Stimulated activated CD4-positive, alpha-beta T cell treated with anti-CD3 and anti-CD28 coated beads, Interleukin-12 subunit alpha, Interleukin-12 subunit beta, amount 100 ng/mL, for 24 hours (primary cell): ENCODE measurements at places on chromosomes 11 and 22.

DNA sequence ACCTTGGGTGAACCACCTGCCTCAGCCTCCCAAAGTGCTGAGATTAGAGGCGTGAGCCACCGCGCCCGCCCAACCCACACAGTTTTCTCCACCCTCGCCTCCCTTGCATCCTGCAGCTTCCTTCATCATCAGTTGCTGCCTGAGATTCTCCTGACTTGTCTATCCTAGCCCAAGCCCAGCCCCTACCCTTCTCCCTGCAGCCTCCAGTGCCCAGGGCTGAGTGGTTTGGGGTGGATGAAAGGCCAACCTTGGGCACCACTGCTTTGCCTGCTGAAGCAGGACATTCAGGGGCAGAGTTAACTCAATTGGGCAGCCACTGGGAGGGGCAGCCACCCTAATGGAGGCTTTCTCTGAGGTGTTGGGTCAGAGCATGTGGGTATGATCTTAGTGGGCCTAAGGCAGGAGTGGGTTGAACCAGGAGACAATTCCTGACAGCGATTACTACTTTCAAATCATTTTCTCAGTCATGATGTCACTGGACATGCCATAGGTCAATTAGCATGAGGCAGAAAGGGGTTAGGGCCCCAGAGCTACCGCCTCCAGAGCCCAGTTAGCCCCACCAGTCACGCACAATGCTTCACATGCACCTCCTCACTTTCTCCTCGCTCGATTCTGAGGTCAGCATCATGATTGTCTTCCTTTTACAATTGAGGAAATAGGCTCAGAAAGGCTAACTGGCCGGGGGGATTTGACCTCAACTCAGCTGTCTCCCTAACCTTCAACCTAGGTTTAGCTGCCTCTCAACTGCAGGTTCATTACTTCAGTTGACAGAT is 1.0 kb upstream of the FKBP2 start:
- no peak for DNase-seq

- no peak for DNase-seq
Measured at GRCh38 chr11:132217856-132218255, 847.4 kb downstream of the NTM start.

DNA sequence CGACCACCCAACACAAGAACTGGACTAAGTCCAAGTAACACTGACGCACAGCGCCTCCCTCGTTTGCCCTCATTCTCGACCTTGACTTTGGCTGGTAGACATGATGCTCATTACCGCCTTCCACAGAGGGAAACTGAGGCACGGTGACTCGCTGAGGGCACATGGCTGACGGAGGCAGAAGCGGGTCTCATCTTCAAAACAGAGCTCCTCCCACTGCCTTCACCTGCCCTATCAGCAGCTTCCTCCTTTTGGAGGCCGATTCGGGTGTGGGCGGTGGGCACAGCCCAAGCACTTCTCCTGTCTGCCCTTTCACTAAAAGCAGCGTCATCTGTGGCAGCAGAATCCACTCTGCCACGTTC is 2.0 kb upstream of the KMT5B start:
- DNase-seq, result no peak

DNA sequence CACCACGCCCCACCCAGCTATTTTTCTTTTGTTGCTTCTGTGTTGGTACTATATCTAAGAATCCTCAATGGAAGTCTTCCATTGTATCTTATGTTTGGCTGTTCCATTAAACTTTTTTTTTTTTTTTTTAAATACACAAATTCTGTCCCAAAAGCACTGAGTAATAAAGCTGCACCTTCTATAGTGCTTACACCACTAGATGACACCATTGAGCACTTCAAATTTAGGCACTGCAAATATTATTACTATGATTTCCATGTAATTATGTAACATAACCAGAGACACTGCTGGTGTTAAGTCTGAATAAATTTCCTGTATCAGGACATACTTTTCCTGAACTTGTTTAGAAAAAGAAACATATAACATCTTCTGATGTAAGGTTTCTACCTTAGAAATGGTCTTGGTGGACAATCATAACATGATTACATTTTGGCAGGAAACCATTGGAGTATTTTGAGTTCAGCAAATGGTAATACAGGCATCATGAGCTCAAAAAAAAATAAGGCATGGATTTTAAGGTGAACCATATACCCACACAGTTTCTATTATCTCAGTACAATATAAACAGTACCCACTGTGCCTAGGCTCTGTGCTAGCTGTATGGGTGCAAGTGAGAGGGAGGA is 110.5 kb downstream of the ATG16L2 start:
- DNase-seq, result no peak

- DNase-seq, result no peak
Measured at GRCh38 chr11:129888451-129888850, 6.9 kb downstream of the NFRKB start.

DNA sequence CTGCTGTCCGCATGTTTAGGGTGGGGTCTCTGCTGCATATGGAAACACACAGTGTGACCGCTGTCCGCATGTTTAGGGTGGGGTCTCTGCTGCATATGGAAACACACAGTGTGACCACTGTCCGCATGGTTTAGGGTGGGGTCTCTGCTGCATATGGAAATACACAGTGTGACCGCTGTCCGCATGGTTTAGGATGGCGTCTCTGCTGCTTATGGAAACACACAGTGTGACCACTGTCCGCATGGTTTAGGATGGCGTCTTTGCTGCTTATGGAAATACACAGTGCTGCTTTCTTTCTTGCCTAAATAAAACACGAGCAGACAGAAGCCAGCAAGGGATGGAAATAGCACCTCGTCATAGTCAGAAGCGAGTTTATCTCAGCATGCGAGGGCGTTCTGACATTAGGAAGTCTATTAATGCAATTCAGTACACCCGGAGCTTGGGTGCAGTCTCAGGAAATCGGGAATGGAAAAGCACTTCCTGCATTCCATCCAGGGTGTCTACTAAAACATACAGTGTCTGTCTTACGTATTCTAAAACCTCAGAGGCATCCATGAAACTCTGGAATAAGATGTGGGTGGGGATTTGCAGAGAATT is 32.6 kb upstream of the TOLLIP start:
- DNase-seq, result no peak

DNA sequence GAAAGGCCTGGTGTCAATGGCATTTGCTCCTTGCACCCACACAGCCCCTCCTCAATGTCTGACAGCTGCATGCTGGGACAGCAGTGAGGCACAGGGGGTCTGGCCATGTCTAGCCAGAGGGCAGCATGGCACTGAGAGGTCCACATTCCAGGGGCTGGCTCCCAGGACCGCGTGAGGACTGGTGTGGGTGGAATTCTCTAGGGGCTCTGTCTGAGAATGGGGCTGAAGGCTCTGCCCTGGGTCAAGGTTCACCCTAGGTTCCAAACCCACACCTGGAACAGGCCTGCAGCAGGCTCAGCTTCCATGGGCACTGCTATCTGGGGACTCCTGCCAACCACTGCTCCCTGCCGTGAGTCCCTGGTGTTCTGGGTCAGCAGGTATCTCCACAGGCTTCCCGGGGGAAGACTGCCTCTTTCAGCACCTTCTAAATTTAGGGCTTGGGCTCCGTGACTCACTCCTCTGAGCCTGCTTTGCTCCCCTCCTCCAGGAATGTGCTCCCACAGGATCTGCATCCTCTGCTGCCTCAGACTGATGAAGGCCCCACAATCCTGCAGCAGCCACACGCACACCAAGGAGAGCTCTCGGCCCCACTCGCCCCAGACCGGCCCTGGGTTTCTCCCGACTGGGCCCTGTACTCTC is 4.2 kb downstream of the STARD10 start:
- no peak for DNase-seq

DNA sequence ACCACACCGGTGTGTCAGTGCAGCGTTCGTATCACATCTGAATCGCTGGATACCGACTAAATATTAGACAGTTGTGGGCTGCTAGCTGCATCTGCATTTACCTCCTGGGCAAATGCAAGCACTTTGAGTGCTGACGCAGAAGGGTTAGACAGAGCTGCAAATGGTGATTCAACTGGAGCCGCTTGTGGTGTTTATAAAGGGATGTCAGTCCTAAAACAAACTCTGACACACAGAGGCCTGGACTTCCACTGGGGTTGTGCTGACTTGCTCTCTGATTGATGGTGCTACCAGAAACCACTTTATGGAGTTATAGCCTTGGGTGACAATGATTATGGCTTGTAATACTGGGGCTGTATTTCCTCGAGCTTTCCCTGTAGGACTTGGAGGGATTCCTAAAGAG is 374.4 kb downstream of the NTM start:
- DNase-seq, result no peak

DNA sequence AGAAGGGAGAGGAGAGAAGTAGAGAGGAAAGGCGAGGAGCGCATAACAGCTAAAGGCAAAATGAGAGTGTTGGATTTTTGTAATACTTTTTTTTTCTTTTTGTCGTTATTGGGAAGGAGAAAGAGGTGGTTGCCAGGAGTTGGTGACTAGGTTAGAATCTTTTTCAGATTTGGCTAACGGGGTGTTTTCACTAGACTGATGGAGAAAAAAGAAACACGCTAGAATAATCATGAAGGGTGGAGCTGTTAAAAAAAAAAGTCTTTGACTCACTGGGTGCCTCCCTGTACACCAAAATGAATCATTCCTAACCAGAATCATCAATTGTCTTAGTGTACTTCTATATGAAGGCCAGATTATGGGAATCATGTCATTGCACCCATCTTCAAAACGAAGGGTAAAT is 12.7 kb downstream of the BLID start:
- DNase-seq, result no peak

- DNase-seq, result no peak
Measured at GRCh38 chr22:20249797-20250354, 18.2 kb downstream of the RTN4R start.

DNA sequence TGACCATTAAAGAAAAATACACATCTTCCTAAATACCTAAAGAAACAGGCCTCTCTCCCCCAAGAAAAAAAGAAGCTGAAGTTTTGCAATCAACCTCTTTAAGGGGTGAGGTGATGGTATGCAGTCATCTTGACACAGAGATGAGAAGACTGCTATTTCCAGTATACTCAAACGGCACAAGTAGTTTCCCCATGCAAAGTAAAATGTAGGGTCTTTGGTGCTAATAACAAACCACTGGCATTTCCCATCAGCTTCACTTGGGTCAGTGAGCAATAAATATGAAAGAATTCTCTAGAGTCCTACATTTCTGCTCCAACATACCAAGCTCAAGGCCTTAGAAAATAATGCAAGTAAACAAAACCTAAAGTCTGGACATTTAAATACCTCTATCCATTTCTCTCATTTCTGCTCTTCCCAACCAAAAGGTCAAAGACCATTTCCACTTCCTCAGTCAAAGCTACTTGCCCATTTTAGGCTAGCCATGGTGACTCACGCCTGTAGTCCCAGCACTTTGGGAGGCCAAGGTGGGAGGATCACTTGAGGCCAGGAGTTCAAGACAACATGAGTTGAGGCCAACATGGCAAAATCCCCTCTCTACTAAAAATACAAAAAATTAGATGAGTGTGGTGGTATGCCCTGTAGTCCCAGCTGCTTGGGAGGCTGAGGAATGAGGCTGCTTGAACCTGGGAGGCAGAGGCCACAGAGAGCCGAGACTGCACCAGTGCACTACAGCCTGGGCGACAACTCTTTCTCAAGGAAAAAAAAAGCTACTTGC is 39.5 kb upstream of the CHRNA10 start:
- no peak for DNase-seq

- DNase-seq, result no peak
Measured at GRCh38 chr11:22567759-22568158, 57.9 kb downstream of the FANCF start.

- no peak for DNase-seq
Measured at GRCh38 chr11:64396079-64396591, 37.2 kb downstream of the RPS6KA4 start.

DNA sequence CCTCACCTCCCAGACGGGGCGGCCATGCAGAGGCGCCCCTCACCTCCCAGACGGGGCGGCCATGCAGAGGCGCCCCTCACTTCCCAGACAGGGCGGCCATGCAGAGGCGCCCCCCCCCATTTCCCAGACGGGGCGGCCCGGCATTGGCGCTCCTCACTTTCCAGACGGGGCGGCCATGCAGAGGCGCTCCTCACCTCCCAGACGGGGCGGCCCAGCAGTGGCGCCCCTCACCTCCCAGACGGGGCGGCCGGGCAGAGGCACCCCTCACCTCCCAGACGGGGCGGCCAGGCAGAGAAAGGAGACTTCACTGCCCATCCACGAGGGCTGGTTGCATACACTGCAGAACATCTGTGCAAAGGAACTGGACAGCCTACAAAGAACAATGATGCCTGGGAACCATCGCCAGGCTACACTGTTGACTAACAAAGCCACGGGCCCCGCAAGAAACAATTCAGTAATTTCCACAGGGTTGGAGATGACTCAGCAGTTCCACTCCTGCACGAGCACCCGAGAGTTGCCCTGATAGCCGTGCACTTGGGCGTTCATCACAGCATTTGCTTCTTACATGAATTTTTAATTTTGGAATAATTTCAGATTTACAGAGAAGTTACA is 58.7 kb downstream of the CTTN start:
- no peak for DNase-seq

- peak; percentile 33 for DNase-seq
Measured at GRCh38 chr22:19576460-19577421, 52.5 kb upstream of the CLDN5 start.

- DNase-seq, result no peak
Measured at GRCh38 chr22:21989049-21989448, 6.5 kb upstream of the TOP3B start.

DNA sequence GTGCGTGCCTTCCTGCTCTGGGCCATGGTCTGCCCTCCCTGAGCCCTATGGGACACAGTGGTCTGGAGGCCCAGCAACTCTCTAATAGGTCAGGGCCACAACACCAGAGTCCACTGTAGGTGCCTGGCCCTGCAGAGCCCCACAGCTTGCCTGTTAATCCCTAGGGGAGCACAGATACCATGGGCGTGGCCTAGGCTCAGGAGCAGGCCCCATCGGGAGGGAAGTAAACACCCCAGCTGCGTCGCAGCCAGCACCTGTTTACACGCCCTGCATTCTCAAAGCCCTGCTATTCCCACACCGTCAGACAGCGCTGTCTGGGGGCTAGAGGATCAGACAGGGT is 2.5 kb downstream of the KCTD17 start:
- no peak for DNase-seq

DNA sequence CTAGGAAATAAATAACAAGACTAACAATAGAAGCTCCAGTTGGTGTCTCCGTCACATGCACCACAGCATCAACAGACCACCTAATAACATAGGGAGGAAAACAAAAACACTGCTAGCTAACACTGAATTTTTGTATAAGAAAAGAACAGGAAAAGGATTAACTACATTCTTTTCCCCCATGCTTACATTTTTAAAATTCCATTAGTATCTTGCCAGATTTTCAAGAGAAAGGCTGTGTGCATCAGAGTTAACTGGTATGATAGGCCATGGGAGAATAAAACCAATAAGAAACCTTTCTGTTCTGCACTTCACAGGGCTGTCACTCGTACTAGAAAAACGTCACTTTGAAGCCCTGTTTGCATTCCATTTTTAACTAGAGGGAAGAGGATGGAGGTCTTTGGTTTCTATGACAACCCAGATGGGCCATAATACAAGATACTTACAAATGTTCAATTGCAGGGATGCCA is 79.0 kb downstream of the LARGE2 start:
- DNase-seq, result no peak

- no peak for DNase-seq
Measured at GRCh38 chr11:19428206-19429002, 187.7 kb upstream of the E2F8 start.

- DNase-seq, result no peak
Measured at GRCh38 chr11:75422248-75423231, 10.5 kb downstream of the KLHL35 start.
